ENCODE measurements at places on chromosomes 11 and 22.
A peak's percentile ranks its signal among the peaks of the same experiment; 100 is the strongest.

DNA sequence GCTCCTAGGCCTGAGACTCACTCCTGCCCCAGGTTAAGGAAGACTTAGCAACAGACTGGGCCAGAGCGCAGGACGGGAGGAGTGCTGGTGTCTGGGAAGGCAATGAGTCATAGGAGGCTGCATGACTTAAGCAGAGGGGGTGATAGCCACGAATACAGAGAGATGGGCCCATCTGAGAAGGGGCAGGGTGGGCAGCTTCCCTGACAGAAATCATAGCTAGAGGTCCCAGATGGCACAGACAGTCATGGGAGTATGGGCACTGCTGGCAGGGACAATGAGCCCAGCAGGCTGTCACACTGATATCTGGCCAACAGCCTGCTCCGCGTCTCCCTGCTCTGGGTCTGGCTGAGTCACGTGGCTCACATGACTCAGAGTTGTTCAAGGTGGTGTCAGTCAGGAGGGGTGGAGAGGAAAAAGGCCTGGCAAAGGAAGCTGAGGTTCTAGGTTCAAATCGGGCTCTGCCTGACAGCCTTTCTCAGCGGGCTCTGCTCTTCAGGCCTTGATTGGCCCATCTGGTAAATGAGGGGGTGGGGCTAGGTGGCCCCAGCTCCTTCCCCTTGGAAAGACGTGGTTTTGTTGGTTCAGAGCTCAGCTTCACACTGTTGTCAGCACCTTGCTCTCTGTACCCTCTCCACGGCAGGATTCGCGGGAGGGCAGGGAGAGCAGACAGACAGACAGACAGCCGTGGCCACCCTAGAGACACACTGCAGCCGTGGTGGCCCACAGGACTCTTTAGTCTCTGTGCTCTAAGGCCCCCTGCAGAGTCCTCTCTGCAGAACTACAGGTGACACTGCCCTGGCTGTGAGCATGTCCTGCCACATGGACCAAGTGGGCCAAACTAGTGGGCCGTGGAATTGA, 47.8 kb downstream of the DBX1 start:
- DNase-seq, result peak; percentile 43

DNA sequence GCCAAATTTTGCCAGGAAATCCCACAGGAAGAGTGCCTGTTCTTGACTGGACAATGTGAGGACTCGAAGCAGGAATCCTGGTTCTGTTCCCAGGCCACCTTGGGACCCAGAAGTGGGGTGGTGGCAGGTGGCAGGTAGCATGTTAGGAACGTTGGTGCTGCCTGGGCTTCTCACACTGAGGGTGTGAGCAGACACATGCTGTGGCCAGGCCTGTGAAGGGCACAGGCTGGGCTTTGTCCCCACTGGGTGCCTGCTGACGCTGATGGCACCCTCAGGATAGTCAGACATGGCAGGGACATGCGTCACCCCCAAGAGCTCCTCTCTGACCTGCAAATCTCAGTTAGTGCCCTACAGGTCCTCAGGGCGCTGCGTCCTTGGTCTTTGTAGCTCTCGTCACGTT, 21.1 kb upstream of the NECTIN1 start:
- no peak for DNase-seq

GRCh38 chr11:45501392-45502225, 163.8 kb downstream of the CHST1 start:
- no peak for DNase-seq

- DNase-seq, result no peak
Measured at GRCh38 chr11:36394056-36394455, 98.0 kb downstream of the PRR5L start.

DNA sequence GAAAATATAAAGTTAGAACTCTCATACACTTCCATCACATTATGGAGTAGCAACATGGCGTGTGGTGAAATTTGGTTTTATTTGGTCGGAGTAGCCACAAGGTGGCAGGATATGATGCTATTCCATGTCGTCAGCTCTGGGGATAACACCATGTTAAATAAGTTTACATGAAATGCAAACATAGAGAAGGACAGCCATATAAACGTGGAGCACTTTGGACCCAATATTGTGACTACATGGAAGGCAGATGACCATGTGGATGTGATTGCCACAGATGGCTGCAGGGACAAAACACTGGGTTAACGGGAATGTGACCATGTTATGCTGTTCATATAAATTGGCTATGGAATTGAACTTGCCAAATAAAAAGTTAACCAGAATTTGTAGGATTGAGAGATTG, 21.0 kb downstream of the OR5M11 start:
- no peak for DNase-seq

DNA sequence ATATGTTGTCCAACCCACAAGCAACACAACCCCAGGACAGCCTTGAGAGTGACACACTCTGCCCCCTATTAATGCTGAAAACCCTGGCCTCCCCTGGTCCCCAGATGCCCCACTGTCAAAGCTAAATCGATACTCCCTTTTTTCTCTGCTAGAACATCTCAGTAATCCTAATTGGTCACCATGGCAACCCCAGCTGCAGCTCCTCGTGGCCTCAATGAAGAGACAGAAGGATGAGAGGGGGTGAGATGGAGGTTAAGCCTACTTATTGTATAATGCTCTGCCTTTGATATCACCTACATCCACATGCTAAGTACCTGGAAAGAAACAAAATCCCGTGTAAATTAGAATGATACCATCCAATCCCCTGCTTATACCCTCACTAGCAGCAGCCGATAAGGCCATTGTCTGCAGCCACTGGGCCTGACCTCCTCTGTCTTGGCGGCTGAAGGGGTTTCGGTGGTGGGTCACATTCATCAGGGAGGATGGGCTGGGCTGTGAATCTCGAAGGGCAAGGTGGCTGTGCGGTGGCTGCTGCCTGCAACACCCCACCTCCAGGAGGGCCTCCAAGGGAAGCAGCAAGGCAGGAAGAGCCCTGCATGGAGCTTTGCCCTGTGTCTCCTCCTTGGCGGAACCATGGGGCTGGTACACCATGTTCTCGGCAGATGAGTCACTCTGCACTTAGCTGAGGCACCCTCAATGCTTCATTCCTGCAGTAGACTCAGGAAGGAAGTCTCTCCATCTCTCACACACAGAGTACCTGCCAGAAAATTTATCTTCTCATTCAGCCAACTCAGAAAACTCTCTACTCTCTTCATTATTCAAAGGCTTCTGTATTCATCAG, 399.5 kb downstream of the BUD13 start:
- DNase-seq, result peak; percentile 4

- DNase-seq, result no peak
Measured at GRCh38 chr11:33863418-33864172, 28.3 kb downstream of the LMO2 start.

DNA sequence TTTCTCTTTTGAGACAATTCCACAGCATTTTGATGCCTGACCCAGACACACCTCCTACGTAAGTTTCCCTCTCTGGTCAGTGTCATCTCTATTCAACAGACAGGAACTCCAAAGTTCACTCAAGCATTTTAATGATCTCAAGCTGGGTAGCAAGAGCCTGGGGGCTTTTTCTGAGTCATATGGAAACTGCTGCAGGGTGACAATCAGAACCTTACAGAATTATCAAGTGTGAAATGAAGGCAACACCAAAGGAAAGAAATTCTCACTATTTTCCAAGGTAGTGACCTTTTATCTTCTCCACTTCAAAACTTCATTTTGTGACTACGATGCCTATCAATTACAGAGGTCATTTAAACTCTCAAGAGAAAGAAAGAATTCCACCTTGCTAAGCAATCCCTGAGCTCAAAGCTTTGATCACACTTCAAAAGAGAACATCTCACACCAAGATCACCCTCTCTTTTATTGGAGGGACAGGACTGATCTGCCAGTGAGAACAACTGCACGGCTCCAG, 229.0 kb upstream of the ZC3H12C start:
- no peak for DNase-seq

GRCh38 chr11:1906611-1907423, 12.7 kb upstream of the TNNT3 start:
- no peak for DNase-seq

DNA sequence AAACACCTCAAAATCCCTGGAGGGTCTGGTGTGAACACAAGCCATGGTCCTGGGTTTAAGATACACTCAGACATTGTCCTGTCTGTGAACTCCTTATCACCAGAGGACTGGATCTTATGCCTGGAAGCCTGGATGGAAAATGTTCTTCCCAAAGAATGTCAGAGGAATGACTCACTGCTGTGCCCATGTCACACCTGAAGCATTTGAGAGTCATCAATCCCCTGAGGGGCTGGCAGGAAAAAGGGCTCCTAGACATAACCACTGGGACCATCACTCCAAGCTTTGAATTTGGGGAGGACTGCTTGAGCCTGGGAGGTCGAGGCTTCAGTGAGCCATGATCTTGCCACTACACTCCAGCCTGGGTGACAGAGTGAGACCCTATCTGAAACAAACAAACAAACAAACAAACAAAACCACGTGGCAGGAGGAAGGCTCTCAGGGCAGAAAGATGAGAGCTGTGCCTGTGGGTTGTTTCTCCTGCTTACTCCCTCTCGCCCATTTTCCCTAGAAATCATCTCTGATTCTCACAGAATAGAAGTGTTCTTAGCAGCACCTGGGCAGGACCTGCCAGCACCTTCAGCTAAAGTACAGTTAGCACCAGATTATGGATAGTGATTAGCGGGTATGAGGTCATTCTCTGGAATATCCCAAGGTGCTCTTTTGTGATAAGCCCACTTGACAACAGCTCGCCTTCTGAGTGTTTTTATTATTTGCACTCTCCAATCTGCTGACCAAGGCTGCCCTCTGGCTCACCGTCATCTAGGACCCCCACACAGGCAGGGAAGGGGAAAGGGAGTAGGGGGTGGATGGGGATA, 11.9 kb upstream of the PRG2 start:
- DNase-seq, result no peak

DNA sequence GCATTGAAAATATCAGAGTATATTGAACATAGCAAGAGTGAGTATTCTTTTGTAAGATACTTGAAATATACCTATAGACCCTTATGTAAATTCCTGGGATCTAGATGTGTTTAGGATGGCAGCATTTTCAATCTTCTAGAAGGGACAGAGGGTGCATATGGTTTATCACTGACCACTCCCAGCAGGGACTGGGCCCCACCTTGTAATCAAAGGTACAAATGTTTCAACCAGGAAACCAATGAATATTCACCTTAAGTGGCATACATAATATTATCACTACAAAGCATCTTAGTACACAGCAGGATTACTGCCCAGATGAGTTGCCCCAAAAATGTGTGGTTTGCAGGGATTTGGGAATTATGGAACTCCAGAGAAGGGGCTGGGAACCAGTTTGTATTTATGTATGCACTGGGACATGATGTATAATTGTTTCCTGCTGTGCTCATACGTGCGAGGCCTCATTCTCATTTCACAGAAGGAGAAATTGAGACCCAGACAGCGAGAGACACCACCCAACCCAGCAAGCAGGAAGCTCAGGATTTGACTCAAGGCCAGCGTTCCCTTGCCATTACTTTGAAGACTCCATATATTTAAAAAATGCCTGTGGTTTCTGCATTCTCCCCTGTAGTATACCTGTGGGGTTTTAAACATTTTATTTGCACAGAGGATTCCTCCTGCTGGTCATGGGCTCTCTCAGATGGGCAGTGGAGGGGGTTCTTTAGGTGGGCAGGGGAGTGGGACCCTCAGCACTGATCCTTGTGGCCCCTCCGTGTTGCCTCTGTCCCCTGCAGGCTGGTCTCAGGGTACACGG, 5.2 kb downstream of the APOL4 start:
- DNase-seq, result no peak

- DNase-seq, result no peak
Measured at GRCh38 chr11:96075532-96075959, 151.6 kb upstream of the MTMR2 start.
